Activated CD8-positive, alpha-beta T cell treated with anti-CD3 and anti-CD28 coated beads, Interleukin-2, amount 10 ng/mL, durations not matched to agents 7 days and 5 days (primary cell): ENCODE measurements at places on chromosomes 16 and 17.

DNA sequence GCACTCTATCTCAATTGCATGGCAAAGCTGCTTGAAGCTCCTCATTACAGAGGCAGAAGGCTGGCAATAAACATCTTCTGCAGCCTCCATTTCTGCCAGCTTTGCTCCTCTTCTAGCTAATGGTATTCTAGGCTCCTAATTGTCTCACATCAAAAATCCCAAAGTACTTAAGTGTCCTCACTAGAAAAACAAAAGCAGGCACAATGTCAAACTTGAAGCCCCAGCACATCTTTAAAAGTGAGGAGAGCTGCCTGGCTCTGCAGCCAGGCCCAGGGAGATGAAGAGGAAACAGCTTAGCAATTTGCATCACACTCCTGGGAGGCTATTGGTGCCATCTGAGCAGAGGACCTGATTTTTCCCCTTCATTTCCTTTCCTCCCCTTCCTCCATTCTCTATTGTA lies 197.1 kb downstream of the KCNJ2 start:
- no peak for DNase-seq

GRCh38 chr16:83870830-83871229 lies 28.1 kb upstream of the MLYCD start:
- DNase-seq, result no peak

DNA sequence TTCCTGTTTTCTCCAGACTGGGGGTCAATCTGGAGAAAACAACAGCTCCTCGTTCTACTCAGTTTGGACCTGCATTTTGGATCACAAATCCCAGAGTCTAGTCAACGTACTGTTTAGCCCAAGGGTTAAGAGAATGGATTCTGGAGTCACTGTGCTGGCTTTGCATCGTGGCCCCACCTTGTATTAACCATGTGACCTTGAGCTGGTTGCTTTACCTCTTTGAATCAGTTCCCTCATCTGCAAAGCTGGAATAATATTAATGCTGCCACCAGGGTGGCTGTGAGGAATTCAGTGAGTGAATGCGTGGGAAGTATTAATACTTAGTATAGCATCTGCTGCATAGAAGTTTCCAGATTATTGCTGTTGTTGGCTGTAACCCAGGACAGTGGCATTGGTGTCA lies 11.3 kb upstream of the DHRS7C start:
- no peak for DNase-seq

DNA sequence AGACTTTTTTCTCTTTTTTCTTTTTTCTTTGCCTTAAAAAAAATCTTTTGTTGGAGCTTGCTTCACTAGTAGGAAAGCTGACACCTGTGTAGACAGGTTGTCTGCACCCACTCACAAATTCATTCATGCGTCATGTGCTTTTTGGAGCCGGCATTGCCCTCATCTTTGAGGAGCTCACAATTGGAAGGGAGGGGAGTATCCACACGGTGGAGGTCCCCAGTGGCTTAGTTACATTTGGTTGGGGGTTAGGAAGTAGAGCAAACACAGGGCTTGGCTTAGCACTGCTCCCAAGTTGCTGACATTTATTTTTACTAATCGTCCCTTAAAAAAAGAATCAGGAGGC lies 18.7 kb upstream of the MEIOB start:
- no peak for DNase-seq

GRCh38 chr17:54899201-54899600 lies 1.5 kb upstream of the TOM1L1 start:
- DNase-seq, result no peak

DNA sequence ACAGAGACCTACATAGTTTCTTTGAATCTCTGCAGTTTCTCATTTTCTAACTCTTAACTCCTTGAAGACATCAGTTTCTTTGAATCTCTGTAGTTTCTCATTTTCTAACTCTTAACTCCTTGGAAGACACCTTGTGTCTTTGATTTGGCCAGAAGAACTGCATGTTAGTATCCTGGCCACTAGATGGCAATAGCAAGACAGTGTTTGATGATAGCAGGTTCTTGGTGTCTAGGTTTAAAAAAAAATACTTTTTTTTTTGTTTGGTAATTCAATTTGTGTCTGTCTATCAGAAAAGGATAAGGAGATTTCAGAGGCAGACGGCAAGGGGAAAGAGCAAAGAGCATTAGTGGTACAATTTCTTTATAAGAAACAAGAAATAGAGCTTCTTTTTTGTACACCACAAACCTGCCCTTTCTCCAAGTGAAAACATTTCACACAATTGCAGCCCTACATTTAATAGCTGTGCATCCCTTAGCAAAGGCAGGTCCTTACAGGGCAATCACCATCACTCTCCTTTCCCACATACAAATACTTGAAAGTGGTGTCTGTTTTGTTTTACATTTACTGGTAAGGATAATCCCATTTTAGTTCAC lies 1324.9 kb upstream of the CDH8 start:
- DNase-seq, result no peak

- DNase-seq, result no peak
Observed at GRCh38 chr16:19680881-19681340, 37.1 kb downstream of the KNOP1 start.

GRCh38 chr17:27417596-27418365 lies 38.5 kb upstream of the KSR1 start:
- DNase-seq, result no peak

GRCh38 chr16:65722429-65722828 lies 600.6 kb upstream of the CDH11 start:
- DNase-seq, result no peak

DNA sequence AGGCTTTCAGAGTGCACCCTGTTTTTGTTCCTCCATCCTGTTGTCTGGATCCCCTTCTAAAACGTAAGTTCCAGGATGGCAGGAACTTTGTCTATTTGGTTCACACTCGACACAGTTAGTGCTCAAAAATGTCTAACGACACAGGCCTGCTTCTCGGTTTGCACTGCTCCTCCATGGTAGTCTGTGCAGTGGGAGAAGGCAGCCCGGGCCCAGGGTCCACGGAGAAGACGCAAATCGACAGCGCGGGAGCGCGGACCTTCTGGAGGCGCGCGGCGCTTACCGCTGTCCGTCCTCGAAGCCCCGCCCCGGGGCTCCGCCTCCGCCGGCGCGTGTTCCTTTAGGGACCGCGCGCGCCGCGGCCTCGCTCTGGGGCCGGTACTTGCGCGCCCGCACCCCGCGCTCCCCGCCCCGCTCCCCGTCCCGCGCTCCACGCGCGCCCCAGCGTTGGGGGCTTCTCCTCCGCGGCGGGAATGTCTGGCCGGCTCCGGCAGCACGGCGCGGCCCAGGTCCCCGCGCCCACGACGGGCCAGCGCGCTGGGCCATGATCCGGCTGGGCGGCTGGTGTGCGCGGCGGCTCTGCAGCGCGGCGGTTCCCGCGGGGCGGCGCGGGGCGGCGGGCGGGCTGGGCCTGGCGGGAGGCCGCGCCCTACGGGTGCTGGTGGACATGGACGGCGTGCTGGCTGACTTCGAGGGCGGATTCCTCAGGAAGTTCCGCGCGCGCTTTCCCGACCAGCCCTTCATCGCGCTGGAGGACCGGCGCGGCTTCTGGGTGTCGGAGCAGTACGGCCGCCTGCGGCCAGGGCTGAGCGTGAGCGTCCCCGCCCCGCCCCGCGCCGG lies at the start of gene NT5M:
TSS of gene NT5M (plus strand) at position 364 of the 837 bp plus-strand sequence. CDS start at position 542, 178 bp downstream.
- peak; percentile 79 for DNase-seq

DNA sequence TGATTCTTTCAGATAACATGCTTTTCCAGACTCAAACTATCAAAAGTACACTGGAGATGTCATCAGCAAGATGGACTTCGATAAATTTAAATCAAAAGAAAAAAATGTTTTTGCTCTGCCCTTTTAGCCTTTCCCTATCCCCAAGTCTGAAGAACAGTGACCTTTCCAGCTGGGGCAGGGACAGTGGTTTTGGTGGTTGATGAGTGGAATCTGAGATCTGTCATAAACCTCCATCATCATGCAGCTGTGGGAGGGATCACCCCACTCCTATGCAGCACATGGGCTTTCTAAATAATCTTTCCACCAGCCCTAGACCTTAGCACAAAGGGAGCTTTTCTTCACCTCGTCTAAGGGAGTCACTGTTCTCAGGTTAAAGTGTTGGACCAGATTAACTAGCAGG lies 869.5 kb upstream of the SOX9 start:
- no peak for DNase-seq

- DNase-seq, result peak; percentile 49
Observed at GRCh38 chr17:29591146-29591736, 1.7 kb upstream of the ANKRD13B start.

DNA sequence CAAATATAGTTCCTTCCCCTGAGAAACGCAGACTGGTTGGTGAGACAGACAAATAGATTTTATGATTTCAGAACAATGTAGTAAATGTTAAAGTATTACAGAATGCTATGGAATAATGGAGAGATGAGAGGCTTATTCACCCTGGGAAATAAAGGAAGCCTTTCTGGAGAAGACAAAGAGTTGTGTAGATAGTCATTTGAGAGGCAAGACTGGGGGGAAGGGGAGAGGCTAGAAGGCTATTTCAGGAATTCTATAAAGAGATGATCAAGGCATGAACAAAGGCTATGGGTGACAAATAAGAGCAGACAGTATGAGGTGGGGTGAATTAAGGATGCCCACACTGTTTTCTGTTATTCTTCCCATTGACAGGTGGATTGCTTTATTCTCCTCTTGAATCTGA lies 211.4 kb downstream of the GRIN2A start:
- no peak for DNase-seq

DNA sequence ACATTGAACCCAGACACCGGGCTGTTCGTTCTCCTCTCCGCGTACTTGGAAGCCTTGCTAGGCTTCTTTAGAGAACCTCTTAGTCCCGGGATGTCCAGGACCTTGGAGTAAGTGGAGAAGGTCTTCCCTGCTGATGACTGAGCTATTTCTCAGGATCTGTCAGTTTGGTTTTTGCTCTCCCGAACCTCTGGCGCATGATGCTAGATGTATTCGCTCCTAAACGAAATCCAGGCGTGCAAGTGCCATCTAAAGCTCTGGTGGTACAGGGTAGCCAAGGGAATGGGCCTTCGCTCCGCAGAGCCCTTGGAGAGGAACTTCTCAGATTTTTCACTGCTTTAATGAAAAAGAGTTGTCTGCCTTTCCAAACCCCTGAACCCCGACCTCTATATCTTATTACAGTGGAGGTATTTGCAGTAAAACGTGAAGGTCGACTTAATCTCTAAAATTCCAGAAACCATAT lies 547 bp downstream of the VMP1 start:
- DNase-seq, result no peak

GRCh38 chr16:57152096-57153093 lies 33.4 kb downstream of the PSME3IP1 start:
- no peak for DNase-seq

DNA sequence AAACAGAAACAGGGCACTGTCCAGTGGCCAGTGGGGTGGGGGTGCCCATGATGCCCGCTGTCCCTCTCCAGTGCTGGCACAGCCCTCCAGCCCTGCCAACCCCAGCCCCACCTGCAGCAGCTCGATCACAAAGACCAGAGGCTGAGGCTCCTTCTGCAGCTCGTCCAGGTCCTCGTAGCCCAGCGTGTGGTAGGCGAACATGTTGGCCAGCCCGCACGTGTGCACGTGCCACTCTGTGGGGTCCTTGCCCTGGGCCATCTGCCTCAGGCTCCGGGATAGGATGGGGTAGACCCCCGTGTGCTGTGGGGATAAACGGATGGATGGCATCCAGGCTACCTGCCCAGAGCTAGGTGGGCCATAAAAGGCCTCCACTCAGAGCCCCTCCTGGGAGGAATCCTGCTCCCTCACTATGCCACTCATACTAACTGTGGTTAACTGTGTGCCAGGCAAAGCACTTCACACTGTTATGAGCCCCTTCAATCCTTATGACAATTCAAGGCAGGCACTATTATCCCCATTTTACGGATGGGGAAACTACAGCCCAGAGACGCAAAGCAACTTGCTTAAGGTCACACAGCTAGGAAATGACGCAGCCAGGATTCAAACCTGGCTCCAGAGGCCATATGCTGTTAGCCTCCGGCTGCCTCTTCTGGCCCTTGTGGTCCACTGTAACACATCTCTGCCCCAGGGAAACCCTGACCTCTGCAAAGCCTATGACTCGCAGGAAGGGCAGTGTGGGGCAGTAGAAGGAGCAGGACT lies 6.5 kb downstream of the AIPL1 start:
- DNase-seq, result no peak

DNA sequence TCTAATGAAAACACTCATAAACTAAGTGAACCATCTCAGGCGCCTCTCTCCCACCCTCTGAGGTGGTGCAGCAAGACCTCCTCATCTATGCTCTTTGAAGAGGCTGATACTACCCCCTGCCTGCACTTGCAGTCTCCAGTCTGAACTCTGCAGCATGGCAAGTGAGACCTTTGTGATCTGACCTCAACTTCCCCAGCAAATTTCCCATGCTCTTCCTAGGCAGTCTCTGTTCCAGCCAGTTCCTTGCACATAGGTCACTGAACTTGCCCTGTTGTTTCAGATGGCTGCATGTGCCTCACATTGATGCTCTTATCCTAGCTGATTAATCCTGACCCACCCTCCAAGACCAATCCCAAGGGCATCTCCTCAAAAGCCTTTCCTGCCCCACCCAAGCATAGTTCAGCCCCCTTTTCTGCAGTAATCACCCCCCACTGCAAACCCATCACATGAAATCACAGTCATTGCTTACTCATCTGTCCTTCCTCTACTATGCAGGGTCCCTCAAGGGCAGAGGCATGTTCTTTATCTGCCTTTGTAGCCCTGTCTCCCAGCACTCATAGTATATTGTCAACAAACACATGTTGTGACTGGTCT lies 42.0 kb downstream of the TBX21 start:
- no peak for DNase-seq

DNA sequence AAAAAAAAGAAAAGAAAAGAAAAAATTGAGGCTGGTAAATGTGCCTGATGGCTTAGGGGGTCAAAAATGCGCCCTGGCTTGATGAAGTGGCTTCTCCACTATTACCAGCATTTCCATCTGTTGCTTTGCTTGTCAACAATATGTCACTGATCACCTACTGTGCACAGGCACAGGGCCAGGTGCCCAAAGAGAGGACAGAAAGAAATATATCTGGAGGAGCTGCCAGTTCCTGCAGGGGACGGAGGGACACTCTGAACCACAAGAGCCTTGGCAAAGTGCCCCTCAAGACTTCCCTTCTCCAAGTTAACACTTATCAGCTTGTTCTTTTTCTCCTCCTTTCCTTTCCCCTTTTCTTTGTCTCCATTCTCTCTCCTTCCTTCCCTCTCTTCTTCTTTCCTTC lies 34.7 kb downstream of the GINS3 start:
- no peak for DNase-seq

GRCh38 chr17:55776271-55776670 lies 25.4 kb downstream of the PCTP start:
- no peak for DNase-seq
